ENCODE measurements at places on chromosomes 3 and 15. TPM values are rescaled to one million over a fixed set of nuclear protein-coding genes. Genes with fewer than 3 reads are reported as not detected.

DNA sequence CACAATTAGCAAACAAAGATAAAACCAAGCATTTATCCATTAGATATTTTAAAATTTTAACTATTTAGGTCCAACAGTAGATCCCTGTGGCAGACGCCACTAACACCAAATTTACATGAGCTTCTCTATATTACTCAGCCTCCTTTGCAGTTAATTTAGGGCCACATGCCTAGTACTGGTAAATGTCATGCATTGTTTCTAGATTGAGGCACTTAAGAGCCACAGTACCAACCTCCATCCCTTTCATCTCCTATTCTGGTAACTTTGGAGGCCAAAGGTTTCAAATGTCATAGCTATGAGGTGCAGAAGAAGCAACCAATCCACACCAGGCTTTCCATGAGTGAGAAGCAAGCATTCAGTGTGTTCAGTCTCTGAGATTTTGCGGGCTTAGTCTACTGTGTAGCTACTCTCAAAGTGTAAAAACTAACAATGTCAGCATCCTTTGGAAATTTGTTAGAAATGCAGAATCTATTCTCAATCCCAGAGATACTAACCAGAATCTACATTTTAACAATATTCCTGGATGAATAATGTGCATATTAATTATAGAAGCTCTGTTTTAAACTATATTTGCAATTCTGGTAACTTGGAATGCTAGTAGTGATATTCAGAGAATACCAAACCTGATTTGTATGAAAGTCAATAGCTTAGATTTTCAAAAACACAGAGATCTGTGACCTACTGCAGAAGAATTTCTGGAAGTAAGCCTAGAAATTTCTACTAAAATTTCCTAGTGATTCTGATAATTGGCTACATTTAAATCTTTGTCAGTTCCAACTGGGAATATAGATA, 206.3 kb upstream of the CD96 start:
- H3K27ac ChIP-seq = no peak overlapping the region
- no peaks in the 10 kb centered on the region for H3K27me3 ChIP-seq
- no peak overlapping the region for H3K4me3 ChIP-seq

DNA sequence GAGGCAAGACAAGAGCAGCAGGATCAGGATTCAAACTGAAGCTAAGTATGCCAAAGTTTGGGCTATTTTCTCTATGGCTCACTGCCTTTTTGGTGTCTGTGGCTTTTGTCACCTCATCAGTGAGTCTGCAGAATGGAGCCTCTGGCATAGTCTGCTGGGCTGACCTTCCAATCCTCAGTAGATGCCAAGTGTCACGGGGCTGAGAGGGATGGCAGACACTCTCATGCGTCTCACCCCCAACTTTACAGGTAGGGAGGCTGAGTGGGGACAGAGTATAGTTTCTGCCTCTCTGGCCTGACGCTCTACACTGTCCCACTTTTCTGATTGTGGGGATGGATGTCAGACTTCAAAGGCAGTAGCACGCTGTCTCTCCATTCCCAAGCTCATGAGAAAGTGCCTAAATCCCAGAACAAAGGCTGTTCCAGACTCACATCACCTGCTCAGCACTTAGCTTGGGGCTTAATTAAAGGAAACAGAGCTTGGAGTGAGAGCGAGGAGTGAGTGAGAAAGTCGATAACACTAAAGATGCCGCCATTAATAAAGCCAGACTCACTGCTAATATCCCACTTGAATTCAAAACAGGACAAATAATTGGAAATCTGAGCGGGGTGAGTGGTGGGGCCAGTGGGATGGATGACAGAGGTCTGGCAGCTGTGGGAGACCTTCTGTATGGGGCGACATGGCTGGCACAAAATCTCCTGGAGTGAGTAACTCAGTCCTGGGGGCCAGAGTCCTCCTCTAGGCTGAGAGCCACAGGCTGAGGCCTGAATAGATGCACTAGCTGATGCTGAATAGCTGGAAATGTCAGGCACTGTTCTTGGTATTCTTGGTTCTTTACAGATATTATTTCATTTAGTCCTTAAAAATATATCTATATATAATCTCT, 78.4 kb upstream of the MRPS22 start:
- no peak for DNase-seq
- H3K27me3 ChIP-seq = no peaks in the 10 kb centered on the region
- H3K36me3 ChIP-seq = no peaks in the 10 kb centered on the region
- H3K27ac ChIP-seq = no peak overlapping the region
- no peak overlapping the region for H3K4me3 ChIP-seq

GRCh38 chr3:10515396-10515795, 10.0 kb upstream of the ATP2B2 start:
- no peaks in the 10 kb centered on the region for H3K36me3 ChIP-seq
- H3K4me1 ChIP-seq = no peaks in the 10 kb centered on the region
- H3K27me3 ChIP-seq = no peaks in the 10 kb centered on the region
- H3K4me3 ChIP-seq = no peak overlapping the region

DNA sequence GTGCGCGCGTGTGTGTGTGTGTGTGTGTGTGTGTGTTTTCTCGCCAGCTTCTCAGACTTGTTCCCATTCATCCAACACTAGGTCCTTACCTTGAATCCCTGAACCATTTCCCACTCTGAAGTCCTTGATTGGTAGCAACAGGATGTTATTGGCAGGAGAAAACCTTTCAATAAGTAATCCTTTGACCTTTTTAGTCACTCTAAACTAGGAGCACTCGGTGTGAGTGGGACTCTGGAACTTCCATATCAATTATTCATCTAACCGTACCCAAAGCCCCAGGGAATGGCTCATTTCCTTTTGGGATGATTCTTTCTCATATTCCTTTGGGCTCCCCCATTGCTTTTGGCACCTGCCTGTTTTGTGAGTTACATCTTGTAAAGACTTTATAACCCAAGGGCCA, 140.2 kb upstream of the SPRED1 start:
- no peak overlapping the region for H3K4me3 ChIP-seq
- no peak overlapping the region for H3K27ac ChIP-seq
- no peaks in the 10 kb centered on the region for H3K27me3 ChIP-seq
- H3K36me3 ChIP-seq = no peaks in the 10 kb centered on the region
- no peaks in the 10 kb centered on the region for H3K4me1 ChIP-seq

REC114 gene
- not detected for total RNA-seq

GRCh38 chr15:92033314-92033713, 179.8 kb downstream of the SLCO3A1 start:
- no peak for DNase-seq
- H3K4me3 ChIP-seq = no peak overlapping the region
- no peaks in the 10 kb centered on the region for H3K4me1 ChIP-seq
- no peaks in the 10 kb centered on the region for H3K36me3 ChIP-seq

All from Caco-2 (cell line).